ENCODE measurements at places on chromosomes 4 and X.

DNA sequence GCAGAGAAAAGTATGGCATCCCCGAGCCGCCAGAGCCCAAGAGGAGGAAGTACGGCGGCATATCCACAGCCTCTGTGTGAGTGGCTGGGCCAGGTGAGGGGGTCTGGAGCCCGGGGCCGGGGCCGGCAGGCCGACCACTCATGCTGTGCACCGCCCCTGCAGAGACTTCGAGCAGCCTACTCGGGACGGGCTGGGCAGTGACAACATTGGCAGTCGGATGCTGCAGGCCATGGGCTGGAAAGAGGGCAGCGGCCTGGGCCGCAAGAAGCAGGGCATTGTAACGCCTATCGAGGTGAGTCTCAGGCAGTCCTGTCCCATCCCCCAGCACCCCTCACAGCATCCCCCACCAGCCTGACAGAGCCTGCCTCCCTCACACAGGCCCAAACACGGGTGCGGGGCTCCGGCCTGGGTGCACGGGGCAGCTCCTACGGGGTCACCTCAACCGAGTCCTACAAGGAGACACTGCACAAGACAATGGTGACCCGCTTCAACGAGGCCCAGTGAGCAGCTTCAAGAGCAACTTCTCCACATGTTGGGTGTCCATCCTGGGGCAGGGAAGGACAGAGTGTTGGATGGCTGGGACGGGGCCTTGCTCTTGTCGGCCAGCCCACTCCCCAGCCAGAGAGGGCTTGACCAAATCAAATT is 7.4 kb upstream of the UBA1 start:
- no peak for DNase-seq

DNA sequence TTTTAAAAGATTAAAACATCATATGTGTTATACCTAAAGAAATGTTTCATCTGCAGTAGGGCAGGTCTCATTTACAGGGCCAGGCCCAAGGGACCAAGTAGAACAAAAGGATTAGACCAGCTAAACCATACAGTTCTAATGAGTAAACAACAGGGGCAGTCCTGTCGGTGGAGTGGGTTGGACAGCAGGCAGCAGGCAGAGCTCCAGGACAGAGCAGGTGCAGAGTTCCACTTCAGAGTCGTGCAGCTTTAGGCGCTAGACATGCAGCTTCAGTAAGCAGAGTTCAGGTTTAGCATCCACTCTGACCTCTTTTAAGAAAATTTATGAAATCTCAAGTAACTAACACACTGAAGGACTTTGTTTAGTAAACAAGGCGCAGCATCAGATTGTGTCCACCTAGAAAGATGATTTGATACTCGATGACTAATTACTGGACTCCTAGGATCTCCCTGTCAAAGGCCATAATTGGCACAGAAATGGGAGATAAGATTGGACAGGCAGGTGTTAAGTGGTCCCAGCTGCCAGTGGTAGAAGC is 487.7 kb upstream of the INTU start:
- no peak for DNase-seq

- no peak for DNase-seq
Observed at GRCh38 chr4:145933134-145933533, 5.5 kb downstream of the ZNF827 start.

DNA sequence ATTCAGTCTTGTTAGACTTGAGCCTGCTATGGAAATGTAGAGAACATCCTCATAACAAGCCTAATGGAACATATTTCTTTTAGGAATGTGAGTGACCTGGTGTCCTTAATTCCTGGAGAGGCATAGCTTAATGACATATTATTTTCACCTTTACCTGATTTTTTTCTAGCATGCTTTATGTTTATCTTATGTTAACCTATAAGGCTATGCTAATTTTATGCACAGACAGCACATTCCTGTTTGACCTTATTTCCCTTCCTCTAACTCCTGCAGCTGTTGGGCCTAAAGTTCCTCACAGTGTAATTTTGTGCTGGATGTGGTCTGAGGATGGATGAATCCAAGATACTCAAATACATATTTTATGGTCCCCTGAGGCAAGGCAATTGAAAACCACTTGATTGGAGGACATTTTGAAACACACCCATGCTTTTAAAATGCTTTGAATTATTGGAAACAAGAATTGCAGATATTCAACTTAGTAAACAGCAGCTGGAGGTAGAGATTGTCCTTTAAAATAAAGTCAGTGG is 111.5 kb downstream of the LARP7 start:
- DNase-seq: no peak

DNA sequence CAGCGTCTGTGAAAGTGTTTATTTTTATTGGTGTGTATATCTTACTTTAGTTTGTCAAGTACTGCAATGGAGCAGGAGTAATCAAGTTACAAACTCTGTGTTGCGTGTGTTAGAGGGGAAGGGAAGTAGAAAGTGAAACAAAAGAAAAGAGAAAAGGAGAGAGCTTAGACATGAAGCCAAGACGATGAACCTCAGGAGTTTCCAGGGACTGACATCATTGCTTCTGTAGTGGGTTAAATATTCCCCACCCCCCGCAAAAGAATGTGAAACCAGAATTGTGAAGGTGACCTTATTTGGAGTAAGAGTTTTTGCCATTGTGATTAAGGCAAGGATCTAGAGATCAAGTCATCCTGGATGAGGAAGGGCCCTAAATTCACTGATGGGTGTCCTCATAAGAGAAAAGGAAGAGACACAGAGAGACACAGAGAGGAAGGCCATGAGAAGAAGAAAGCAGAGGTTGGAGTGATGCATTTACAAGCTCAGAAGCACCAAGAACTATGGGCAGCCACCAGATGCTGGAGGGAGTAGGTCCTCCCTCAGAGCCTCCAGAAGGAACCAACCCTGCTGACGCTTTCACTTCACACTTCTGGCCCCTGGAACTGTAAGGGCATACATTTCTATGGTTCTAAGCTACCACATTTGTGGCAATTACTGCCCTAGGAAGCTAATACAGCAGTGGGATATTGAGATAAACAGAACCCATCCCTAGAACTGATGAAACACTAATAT is 173.6 kb upstream of the SFRP2 start:
- no peak for DNase-seq

DNA sequence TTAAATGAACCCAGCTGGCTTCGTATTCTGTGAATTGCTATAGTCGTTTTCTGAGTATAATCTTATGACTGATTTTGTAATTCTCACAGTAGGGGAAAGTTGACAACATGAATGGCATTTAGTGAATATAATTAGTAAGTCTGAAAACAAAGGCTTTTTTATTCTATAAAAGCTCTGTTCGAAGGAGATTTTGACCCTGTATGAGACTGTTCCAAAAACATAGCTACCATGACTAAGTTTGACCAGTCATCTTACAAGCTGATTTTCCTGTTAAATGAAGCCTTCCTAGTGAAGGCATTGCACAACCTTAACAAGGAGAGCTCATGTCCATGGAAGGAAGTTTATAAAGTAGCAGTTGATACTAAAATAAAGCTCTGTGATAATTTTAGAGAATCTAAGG is 242.3 kb downstream of the RPA4 start:
- DNase-seq: no peak

- no peak for DNase-seq
Observed at GRCh38 chrX:151287954-151288353, 109.1 kb upstream of the VMA21 start.
